ENCODE measurements at places on chromosomes 5 and 9.
A peak's percentile ranks its signal among the peaks of the same experiment; 100 is the strongest.

- DNase-seq: peak; percentile 37
These were observed 81.7 kb upstream of the SPTLC1 start for GRCh38 chr9:92196909-92197308.

DNA sequence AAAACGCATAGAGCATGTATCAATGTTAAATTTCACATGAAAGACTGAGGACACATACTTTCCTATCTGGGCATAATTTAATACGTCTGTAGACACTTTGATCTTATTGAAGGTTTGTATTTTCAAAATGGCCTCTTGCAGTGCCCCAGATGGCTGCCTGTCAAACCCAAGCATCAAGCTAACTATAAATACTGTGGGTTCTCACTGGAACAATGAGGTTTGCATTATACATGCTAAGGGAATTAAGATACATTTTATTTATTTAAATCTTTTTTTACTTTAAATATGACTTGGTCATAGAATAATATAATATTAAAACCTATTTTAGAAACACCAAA is 702.9 kb upstream of the GRAMD2B start:
- no peak for DNase-seq

- DNase-seq: no peak
These were observed 326.4 kb upstream of the TARS1 start for GRCh38 chr5:33114361-33114760.

DNA sequence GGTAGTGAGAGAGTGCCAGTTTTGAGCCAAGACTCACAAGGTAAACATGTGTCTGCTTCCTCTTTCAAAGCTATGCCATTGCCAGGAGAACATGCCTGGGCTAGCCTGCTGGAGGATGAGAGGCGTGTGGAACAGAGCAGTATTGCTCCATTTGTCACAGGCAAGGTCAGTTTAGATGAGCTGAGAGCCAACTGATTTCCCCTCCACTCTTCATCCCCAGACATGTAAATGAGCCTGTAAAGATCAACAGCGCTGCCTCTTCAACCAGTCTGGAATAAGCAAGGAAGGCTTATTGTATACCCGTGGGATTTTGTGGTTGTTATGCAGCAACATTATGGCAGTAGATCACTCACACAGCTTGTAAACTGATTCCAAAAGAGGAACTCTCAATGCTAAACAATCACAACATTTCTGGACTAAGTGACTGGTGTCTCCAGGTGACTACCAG is 8.2 kb upstream of the GDNF start:
- DNase-seq: peak; percentile 76

GRCh38 chr5:161847941-161848391 is at the start of gene GABRA1:
Gene GABRA1 (plus strand): TSS chr5:161848120. CDS start chr5:161850811, 2,691 bp downstream.
- DNase-seq: no peak

DNA sequence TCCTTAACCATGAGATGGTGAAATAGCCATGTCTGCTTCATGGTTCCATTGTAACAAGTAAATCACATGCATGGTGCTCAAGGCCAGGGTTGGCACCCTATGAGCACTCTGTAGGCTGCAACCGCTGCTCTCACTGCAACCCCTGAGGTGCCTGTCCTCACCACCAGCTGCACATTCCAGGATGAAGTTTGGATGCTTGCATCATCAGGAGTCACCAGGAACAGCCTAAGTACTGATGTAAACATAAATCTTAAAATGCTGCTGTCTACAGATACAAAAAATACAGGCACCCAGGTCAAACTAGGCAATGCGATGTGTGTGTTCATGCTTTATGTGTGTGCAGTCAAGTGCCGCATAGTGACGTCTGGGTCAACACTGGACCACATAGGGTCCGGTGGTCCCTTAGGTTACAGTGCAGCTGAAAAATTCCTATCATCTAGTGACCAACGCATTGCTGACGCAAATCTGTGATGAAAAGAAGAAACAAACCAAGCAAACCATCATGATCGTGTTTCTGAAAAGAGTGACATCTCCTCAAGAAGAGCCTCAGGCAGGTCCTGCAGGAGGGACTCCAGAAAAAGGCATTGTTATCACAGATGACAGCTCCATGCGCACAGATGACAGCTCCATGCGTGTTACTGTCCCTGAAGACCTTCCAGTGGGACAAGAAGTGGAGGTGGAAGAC is 234.8 kb downstream of the AUH start:
- peak; percentile 44 for DNase-seq

- DNase-seq: peak; percentile 92
These were observed 40.6 kb downstream of the TMEM174 start for GRCh38 chr5:73213566-73213998.

GRCh38 chr5:40124367-40124766 is 555.3 kb upstream of the PTGER4 start:
- no peak for DNase-seq

DNA sequence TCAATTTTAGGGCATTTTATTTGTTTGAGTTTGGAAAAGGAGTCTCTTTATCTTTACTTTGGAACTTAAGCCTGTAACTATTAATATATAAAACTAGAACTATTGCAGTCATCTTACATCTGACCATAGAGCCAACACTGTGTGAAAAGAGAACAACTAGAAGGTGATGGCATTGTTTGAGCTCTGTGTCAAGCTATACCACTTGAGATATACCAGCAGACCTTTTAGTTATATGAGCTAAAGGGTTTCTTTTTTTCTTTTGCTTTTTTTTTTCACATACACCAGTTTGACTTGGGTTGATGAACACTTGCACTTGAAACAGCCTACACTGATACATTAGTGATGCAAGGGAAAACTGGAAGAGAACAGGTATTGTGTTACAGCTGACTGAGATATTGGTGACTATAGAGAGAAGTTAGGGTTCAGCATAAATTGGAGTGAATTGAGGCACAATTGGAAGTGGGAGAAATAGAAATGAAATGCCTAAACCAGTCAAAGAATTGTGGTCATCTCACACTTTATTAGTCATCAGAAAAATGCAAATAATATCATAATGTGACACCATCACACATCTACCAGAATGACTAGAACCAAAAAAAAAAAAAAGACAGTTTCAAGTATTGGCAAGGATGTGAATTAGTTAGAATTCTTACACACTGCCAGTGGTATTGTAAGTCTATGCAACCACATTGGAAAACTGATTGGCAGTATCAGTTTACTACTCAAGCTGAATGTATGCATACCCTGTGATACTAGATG is 60.9 kb downstream of the ADRB2 start:
- no peak for DNase-seq

DNA sequence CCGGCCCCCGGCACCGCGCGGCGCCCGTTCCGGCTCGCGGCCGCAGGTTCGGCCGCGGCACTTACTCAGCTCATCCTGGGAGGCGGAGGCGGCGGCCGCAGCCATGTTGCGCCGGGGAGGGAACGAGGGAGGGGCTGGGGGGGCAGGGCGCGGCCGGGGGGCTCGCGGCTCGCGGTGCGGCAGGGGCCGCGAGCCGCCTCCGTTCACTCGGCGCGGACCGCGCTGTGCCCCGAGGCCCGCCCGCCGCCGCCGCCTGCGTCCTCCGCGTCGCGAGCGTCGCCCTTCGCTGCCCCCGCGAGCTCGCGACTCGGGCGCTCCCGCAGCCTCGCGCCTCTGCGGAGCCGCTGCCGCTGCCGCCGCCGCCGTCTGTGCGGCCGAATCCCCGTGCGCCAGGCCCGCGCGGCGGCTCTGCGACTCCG is 735 bp downstream of the ECPAS start:
- no peak for DNase-seq

GRCh38 chr9:70883056-70883455 is 238.4 kb downstream of the TRPM3 start:
- DNase-seq: peak; percentile 63

GRCh38 chr5:28164568-28164967 is 1126.2 kb upstream of the CDH9 start:
- no peak for DNase-seq

DNA sequence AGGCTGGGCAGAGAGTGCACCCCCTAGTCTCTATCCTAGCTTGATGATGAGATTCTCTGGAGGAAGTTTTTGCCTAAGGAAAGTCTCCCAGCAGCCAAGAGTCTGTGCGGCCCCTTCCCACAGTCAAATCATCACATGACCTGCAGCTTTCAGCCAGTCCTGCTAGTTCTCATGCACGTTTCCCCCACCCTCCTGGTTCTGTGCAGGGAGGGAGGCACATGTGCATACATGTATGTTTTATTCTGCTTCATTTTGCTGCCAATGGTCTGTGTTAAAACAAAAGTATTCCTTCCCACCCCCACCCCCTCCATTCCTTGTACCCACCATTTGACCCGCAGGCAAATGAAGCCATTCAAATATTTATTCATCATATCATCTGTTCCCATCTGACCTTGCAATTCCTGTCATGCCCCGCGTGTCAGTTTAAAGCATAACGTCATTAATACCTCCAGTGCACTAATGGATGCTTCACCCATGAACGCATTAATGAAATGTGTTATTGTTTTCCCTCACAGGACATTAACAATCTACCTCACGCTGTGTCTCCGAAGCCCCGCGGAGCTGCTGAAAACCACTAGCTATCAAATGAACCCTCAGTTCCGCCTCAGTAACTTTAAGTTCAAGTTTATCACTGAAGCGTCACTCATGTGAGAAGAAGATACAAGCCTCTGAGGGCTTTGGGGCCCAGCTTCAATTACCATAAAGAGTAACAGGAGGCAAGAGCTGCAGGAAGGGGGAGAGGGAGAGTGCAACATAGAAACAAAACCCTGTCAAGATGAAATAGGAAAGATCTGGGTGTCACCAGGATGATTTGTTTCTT is 139.6 kb downstream of the RASEF start:
- DNase-seq: no peak

DNA sequence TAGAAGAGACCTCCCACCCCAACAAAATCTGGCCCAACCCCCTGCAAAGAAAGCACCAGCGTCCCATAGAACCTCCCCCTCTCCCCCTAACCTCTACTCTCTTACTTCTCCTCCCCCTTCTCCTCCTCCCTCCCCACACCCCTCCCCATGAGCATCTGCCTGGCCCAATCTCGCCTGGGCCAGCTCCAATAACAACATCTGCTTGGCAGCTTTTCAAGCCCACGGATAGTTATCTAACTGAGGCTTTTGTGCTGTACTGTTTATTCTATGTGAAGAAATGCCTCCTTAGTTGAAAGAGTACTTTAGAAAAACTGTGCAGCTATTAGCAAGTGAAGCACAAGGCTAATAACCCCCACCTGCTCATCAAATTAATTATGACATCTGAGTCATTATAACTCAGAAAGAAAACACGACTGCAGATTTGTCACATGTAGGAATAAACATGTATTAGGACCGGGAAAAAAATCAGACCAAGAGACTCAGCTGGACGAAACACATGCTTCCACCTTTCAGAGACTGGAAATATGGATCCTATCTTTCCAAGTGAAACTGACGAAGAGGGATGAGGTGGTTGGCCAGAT is 42.8 kb downstream of the NFIB start:
- peak; percentile 92 for DNase-seq

DNA sequence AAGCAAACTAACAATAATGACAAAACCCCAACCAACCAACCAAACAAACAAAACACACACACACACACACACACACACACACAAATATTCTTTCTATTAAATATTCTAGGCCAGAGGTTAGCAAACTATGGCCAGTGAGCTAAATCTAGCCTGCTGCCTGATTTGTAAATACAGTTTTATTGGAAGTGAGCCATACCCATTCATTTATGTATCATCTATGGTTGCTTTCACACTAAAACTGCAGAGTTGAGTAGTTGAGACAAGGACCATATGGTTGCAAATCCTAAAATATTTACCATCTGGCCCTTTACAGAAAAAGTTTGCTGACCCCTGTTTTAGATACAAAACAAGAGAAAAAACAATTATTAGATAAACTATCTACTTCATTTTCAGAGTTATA is 620.5 kb upstream of the SEMA6A start:
- no peak for DNase-seq

GRCh38 chr9:21465859-21466518 is 16.1 kb downstream of the IFNE start:
- peak; percentile 75 for DNase-seq

DNA sequence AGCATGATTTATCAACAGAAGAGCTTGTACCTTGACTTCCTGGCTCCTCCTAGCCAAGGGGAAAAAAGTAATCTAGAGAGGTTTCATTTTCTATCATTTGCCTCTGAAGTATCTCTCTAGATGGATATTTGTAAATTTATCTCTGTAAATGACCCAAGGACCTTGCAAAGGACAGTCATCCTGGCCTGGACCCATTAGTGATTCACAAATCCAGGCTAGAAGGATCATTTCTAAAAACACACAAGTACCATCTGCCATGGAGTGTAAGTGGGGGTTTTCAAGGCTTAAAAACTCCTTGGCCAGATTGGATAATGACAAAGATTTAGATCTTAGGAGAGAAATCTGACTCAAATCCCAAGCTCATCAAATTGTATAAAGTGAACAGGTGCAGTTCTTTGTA is 8.1 kb downstream of the TTC23L start:
- DNase-seq: no peak

GRCh38 chr5:111848476-111848875 is 91.5 kb upstream of the NREP start:
- DNase-seq: peak; percentile 14

DNA sequence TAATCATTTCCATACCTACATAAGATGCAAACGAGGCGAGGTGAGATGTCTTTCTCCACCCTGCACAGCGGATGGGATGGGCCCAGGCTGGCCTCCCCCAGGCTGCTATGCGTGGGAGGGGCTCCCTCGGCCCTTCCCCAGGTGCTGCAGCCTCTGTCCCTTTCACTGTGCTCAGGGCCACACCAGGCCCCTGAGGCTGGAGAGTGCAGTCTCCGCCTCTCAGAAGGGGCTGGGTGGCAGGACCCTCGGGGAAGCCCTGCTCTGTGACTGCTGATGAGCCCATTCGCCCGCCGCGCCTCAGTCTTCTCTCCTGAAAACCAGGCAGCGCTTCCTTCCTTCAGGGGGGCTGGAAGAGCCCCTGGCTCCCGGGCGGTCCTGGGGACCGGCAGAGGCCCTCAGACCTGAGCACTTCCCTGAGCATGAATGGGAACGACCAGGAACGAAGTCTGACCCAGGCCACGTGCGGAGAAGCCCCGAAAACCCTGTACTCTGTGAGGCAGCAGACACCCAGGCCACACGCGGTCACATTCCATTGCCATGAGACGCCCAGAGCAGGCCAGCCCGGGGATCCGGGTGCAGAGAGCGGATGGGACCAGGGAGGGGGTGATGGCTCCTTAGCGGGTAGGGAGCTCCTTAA is 21.9 kb upstream of the NOTCH1 start:
- peak; percentile 85 for DNase-seq

DNA sequence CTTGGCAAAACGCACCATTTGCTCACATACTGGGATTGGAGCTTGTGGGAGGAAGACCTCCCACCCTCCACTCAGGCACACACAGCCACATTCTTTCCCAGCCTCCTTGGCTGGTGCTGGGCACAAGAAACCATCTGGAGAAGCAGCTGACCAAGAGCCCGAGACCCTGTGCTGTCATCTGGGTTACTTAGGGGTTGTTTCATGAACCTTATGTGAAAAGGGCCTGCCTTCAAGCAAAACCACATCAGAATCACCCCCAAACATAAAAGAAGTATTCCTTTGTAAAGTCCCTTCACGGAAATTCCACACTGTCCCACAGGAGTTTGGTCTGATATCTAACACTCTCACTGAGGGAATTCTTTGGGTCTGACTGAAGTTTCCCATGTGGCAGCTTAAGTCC is 172.1 kb downstream of the NR3C1 start:
- no peak for DNase-seq

Measured in fibroblast of lung (primary cell).